Caco-2 (cell line): ENCODE measurements at places on chromosomes 16 and 17.

GRCh38 chr17:2521257-2521656 lies 9.6 kb upstream of the METTL16 start:
- no peak for DNase-seq

GRCh38 chr17:73022694-73023093 lies 69.8 kb downstream of the SLC39A11 start:
- DNase-seq, result no peak

- DNase-seq, result no peak
Observed at GRCh38 chr16:369275-369865, 968 bp downstream of the MRPL28 start.

- DNase-seq, result no peak
Observed at GRCh38 chr17:59914274-59914854, 21.4 kb downstream of the RPS6KB1 start.

DNA sequence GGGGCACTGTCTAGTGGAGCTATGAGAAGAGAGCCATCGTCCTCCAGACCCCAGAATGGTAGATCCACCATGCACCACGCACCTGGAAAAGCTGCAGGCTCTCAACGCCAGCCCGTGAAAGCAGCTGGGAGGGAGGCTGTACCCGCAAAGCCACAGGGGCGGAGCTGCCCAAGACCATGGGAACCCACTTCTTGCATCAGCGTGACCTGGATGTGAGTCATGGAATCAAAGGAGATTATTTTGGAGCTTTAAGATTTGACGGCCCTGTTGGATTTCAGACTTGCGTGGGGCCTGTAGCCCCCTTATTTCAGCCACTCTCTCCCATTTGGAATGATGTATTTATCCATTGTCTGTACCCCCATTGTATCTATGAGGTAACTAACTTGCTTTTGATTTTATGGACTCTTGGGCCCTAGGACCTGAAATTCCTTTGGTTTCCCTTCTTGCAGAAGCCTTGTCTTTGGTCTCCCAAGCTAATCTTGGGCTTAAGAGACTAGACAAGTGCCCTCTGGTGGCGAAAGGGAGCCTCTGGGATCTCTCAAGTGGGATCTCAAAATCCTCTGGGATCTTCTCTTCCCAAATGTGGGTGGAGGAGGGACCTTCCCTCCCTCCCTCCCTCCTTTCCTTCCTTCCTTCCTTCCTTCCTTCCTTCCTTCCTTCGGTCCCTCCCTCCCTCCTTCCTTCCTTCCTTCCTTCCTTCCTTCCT lies 58.2 kb upstream of the HAPSTR1 start:
- peak; percentile 49 for DNase-seq

GRCh38 chr17:21035406-21035805 lies 7.4 kb downstream of the USP22 start:
- DNase-seq, result no peak

DNA sequence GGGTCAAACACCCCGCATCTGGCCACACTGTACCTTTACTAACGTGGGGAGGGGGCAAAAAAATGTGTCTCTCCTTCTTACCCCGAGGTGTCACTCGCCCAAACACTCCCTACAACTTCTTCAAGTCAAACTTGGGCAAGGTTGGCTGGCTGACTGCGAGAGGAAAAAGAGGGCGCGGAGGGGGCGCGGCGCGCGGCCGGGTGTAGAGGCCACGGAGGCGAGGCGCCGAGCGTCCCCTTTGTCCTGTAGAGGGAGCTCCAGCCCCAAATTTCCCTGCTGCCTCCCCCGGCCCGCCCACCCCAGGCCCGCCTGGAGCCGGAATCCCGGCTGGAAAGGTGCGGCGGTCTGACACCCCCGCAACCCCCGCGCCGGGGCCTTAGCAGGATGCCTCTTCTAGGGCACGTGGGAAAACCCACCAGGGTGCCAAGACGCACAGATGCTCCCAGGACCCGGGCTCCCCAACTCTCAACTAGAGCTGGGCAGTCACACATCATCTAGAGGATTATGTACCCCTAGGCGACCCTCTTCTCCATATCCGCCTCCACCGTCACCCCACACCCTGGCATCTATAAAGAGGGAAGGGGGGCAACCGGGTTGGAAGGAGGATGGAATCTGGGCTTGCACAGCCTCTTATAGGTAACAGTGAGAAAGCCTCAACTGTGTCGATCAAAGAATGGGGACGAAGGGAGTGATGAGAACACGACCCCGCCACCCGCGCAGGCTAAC lies 4.2 kb downstream of the IRX3 start:
- peak; percentile 45 for DNase-seq

GRCh38 chr16:81198635-81199034 lies 39.9 kb upstream of the BCO1 start:
- peak; percentile 39 for DNase-seq

GRCh38 chr17:50261051-50261915 lies 13.0 kb upstream of the TMEM92 start:
- DNase-seq, result peak; percentile 45

DNA sequence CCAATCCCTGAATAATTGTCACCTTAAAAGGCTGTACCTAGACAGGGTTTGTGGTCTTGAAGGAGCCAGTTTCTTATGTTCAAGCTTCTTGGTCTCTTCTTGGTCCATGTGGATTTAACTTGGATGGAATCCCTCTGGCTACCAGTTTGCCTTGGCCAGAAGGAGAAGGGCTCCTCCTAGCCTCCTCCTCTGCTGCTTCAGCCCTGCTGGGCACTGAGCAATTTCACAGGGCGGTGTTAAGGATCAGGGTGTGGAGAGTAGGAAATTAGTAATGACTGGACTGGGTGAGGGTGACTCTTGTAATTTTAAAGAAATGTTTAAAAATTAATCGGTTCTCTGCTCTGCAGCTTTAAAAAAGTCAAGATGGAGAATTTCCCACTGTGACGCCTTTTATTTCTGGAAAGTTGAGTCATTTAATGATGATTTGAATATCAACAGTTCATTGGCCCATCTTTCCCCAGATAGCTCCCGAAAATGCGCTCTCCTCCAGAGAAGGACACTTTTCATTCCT lies 96.4 kb downstream of the MSI2 start:
- DNase-seq, result no peak

DNA sequence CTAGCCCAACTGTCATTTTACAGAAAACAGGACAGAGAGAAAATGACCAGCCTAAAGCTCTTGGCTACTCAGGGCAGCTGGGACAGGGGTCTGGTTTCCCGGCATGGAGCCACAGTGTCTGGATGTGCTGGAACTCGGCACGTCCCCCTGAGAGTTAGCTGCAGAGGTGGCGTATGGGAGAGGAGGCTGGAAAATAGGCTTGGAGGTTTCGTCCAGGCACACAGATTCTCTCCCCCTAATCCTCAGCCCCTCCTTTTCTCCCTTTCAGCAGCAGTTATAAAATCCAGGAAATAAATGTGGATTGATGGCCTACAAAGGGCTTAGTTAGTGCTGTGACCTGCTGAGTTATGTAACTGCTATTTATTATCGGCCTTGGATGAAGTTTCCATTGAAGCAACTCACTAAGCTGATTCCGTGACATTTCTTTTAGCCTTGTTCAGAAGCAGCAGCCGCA lies 89.5 kb upstream of the TOB1 start:
- peak; percentile 40 for DNase-seq

GRCh38 chr16:55658898-55659420 lies 3.2 kb downstream of the SLC6A2 start:
- DNase-seq, result no peak

GRCh38 chr16:4192206-4192605 lies 49.7 kb downstream of the SRL start:
- DNase-seq, result no peak

DNA sequence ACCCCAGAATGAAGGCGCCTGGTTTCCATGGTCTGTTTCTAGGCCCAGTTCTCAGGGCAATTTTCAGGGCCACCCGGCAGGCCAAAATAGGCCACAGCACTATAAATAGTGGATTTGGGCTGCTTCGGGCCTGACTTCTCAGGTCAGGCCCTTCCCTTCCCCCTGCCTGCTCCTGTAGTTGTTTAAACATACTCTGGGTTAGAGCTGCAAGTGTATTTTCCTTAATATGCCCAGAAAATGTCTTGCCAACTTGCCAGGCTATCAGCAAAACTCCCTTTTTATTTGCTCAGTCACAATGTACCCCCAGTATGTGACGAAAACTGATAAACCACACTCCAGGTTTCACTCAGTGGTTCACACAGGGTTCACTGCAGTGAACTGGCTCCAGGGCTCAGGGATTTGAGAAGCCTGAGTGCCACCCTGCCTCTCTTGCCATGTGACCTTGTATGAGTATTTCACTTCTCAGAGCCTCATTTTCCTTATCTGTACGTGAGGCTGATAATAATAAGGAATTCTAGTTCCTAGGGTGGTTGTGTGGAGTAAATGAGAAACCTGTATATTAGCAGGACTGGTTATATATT lies 76.5 kb downstream of the GPRC5B start:
- no peak for DNase-seq

DNA sequence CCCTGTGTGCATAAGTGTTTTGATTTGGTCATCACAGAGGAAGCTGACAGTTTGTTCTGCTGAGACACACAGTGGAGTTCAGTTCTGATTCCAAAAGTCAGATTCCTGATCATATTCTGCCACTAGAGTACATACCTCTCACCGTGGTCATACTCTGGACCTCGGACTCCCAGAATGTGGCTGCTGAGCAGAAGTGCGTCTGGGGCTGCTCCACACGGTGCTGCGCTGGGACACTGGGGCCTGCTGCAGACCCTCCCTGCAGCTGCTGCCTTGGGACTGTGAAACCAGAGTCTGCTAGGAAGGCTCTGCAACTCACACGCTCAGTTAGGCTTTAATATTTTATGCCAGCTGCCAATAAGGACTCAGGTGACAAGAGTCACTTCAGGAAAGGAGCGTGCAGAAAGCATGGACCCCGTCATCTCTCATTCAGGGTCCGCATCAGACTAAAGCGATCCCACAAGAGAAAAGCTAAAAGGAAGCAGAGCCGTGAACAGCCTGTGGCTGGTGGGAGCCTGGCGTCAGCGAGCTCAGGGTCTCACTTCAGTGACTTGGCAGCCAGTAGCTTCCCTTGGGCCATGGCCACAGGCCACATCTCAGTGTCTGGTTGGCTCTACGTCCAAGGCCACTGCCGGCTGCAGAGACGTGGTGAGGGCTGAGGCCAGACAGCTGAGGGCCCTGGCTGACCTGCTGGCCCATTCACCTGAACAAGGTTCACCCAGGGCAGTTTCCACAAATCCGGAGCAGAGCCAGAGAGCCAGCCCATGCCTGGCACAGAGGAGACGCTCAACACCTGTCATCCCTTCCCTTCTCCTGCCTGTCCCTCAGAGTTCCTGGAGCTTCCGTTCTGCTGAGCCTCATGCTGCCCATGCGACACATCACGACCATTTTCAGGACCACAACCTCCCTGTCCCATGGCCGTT lies 24.7 kb upstream of the KIFC3 start:
- peak; percentile 78 for DNase-seq

DNA sequence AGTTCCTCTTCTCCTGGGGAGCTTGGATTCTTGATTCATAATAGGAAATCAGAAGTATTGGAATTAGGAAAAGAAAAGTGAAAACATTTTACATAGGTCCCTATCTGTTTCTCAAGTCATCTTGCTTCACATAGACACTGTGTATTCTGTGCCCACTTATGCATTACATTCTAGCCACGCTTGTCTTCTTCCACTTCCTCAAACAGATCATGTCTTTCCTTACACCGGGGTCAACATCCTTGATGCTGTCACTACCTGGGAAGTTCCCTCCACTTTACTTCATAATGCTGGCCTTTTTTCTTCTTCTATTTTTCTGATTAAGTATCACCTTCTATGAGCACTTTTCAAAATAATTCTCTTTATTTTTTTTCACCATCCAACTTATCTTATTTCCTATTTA lies 606.4 kb upstream of the CDH8 start:
- DNase-seq, result no peak

DNA sequence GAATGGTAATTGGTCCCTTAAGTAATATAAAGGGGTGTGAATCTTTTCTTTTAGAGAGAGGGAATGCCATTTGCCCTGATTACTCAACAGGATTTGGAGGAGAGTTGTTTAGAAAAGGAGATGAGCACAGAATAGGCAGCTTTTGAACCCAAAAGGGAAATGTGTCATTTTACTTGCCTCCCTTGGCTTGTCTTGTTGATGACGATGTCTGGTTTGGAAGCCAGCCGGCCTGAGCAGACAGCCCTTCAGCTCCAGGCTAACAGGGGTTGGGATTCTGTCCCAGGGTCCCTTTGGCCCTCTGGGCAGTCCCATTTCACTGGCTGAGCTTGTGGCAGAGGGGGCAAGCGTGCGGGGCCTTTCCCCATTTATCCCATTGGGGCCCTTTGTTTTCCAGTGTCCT lies 22.3 kb upstream of the PRKAR1A start:
- DNase-seq, result no peak

DNA sequence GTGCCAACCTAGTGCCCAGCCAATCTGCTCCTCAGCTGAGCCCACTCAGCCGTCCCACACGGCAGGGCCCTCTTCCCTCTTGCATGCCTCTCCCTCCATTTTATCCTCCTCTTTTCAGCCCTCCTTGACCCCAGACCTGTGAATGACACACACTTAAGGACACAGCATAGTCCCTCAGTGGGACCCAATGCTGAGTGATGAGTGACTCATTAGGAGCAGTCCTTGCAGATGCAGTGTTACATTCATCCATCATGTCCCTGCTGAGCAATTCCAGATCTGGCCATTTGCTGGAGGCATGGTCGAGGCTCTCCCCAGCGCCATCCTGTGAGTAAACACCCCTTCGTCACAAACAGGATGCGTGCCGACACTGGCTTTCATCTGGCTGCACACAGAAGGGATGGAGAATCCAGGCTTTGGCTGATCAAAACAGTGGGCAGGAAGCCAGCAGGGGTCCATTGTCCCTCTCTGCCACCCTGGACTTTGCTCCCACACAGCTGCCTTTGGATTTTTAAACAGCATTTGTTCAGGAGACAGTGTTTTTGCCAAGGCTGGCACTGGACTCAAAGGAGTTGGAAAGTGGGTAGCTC lies 122.6 kb downstream of the AXIN2 start:
- DNase-seq, result no peak

DNA sequence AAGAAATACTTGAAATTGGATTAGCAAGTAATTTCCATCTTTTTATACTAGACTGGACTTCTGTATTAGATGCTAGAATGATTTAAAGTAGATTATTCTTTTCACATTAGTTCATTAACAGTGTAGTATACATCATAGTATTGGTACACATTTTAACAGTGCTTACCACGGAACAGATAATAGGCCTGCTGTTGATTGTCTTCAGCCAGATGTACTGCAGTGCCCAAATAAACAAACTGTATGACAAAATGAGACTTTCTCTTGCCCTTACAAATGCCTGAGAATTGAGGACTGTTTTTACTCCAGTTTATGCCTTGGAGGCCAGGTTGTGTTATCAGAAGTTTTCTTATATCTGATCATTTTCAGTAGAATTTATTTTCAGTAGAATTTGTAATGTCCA lies 631 bp downstream of the EVI2A start:
- no peak for DNase-seq

GRCh38 chr16:802461-802860 lies 1.9 kb upstream of the GNG13 start:
- no peak for DNase-seq
